Transverse colon (tissue), 4 donors: ENCODE measurements at places on chromosomes 12 and 14.

GRCh38 chr12:108805136-108805535 is 52.2 kb downstream of the SSH1 start:
- H3K36me3 ChIP-seq, result peaks cover 31% of the 10 kb centered on the region
- no peaks in the 10 kb centered on the region for H3K27me3 ChIP-seq
- H3K4me3 ChIP-seq, result no peak overlapping the region

- H3K36me3 ChIP-seq, result no peaks in the 10 kb centered on the region
- H3K27ac ChIP-seq, result no peak overlapping the region
- H3K4me1 ChIP-seq, result no peaks in the 10 kb centered on the region
- DNase-seq, result no peak
These were observed 79.5 kb downstream of the OTOGL start for GRCh38 chr12:80178846-80179245.

- H3K27ac ChIP-seq, result peak overlapping the region; percentile 61
- peaks cover 10% of the 10 kb centered on the region for H3K4me1 ChIP-seq
- H3K27me3 ChIP-seq, result no peaks in the 10 kb centered on the region
These were observed 154.9 kb upstream of the ATP2B1 start for GRCh38 chr12:89863493-89863938.

DNA sequence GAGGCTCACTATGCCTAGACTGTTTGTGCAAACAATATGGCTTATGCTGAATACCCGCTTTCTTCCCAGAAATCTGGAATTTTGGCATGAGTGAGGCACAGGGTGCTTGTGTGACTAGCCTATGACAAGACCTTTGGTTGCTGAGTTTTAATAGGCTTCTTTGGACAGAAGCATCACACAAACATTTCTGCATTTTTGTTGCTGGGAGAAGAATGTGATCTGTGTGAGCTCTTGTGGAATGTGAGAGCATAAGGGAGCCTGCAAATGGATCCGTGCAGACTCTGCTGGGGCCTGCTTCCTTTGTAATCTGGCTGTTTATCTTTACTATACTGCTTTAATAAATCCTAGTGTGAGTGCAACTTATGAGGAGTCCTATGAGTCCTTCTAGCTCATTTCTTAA is 83.0 kb upstream of the ZDHHC17 start:
- no peak overlapping the region for H3K27ac ChIP-seq
- H3K4me1 ChIP-seq, result peaks cover 10% of the 10 kb centered on the region
- H3K4me3 ChIP-seq, result no peak overlapping the region
- H3K36me3 ChIP-seq, result no peaks in the 10 kb centered on the region
- no peak for DNase-seq

DNA sequence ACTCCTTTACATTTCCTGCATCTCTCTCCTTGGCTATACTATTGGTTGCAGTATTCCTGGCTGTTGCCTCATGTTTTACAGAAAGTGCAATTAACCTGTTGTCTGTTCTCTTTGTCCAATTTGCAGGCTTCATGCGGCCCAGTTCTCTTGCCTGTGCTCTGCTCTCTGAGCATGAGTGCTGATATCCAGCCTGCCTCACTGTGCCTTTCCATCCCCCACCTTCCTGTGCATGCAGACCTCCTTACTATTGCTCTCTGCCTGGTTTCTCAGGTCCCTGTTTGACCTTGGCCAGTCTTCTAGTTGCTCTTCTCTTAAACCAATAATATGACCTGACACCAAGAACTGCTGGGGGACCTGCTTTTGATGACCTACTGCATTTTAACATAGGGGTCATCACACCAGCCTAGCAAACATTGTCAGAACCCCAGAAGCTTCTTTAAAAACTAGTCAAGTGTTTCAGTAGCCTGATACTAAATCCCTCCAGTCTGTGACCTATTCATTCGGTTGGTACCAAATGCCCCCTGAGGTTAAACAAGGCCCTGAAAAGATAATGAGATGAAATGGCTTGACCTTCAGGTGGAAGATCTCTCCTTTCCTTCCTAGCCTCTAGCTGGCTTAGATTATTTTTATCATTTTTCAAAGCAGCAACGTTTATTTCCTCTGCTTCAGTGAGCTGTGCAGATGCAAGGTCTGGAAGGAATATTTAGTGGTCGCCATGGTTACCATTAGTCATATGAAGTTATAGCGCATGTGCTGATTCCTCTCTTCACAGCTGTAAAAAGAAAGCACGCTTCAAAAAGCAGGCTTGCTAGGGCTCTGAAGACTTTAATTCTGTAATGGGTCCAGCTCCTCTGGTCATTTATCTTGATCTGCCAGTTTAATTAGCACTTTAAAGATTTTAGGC is 216.5 kb downstream of the PHLDA1 start:
- no peaks in the 10 kb centered on the region for H3K4me1 ChIP-seq
- H3K36me3 ChIP-seq, result no peaks in the 10 kb centered on the region
- no peak overlapping the region for H3K4me3 ChIP-seq
- peak overlapping the region; percentile 49 for H3K27ac ChIP-seq
- no peak for DNase-seq

DNA sequence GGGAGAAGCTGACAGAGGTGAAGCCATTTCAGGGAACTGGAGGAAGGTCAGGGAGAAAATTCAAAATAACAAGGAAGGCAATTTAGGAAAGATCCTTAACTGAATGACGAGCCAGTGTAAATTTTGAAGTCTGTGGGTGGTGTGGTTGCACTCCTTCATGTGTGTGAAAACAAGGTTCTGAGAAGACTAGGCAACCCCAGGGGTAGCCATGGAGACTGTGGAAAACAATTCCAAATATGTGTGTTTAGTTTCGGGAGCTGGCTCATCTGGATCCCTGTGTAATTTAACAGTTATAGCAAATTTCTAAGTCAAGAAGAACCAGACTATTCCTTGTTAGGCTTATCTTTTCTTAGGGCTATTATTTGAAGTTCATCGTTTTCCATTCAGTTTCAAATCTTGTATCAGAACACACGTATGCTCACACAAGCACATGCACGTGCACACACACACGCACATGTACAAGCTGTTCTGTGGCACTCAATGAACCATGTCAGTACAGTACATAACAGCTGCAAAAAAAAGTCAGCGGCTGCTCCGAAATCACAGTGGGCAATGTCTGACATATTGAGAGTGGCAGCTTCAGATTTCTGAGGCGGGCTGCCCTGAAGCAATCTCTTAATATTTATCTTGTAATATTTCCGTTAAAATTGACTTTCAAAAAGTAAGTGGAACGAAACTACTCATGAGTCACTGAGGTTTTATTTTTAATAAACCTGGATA is 411.2 kb downstream of the AEBP2 start:
- peak overlapping the region; percentile 57 for H3K27ac ChIP-seq
- H3K4me3 ChIP-seq, result no peak overlapping the region
- no peaks in the 10 kb centered on the region for H3K36me3 ChIP-seq

GRCh38 chr12:56300644-56301464 is 724 bp upstream of the CS start:
- no peaks in the 10 kb centered on the region for H3K27me3 ChIP-seq
- DNase-seq, result no peak
- peak overlapping the region; percentile 69 for H3K4me3 ChIP-seq
- H3K4me1 ChIP-seq, result peaks cover 23% of the 10 kb centered on the region
- H3K27ac ChIP-seq, result peak overlapping the region; percentile 97
- H3K36me3 ChIP-seq, result no peaks in the 10 kb centered on the region

GRCh38 chr12:48092611-48093010 is 13.3 kb downstream of the SENP1 start:
- no peak overlapping the region for H3K27ac ChIP-seq
- DNase-seq, result no peak
- no peaks in the 10 kb centered on the region for H3K4me1 ChIP-seq
- no peaks in the 10 kb centered on the region for H3K27me3 ChIP-seq
- no peaks in the 10 kb centered on the region for H3K36me3 ChIP-seq
- no peak overlapping the region for H3K4me3 ChIP-seq

DNA sequence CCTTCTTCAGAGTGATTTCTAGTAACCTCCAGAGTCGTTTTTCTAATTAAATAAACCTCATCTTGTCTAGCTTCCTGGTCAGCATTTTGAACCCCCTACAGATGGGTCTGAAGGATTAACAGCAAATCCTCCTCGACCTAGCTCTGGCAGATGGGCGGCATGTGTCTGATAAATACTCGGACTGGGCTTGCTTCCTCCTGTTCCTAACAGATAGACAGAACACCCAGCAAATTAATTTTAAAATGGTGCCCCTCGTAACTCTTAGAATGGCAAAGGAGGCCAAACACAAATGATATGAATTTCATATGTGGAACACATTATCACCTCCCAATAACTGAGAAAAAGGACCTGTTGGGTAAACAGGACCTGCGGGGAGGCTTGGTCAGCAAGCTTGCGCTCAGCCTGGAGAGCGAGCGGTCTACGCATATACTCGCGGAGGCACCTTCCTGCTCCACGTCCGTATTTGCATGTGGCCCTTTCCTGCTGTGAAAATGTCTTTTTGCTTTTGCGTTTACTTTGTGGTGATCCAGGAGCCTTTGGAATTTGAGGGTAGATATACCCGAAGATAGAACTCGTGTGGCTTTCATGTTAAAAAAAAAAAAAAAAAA is 79.6 kb downstream of the OTX2 start:
- no peak for DNase-seq
- no peak overlapping the region for H3K27ac ChIP-seq
- no peaks in the 10 kb centered on the region for H3K36me3 ChIP-seq
- no peak overlapping the region for H3K4me3 ChIP-seq

DNA sequence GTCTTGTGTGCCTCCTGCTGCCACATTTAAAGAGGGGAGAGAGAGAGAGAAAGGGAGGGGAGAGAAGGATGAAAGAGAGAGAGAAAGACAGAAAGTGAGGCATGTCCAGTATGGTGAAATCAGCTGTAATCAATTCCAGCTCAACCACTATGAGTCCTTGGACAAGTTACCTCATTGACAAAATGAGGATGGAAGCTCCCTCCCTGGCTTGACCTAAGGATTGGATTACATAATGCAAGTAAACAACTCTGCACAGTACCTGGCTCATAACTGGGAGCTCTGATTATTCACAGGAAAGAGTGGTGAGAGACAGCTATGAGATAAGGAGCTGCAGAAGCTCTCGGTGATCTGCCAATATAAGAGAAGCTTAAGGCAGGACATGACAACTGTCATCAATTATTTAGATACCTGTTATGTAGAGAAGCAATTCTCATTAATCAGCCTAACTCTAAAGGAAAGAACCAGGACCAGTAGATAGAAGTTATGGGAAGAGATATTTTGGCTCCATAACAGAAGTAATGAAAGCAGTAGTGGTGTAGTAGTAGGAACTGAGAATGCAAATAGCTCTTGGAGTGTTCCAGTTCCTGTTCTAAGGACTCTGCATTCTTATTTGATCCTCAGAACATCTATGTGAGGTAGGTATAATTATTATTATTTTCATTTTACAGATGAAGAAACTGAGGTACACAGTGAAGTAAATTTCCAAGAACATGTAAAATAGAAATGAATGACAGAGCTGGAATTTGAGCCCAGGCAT is 791.6 kb downstream of the DIO2 start:
- no peak overlapping the region for H3K27ac ChIP-seq
- H3K36me3 ChIP-seq, result no peaks in the 10 kb centered on the region
- no peaks in the 10 kb centered on the region for H3K27me3 ChIP-seq
- H3K4me3 ChIP-seq, result no peak overlapping the region
- no peak for DNase-seq

GRCh38 chr14:100117633-100118395 is 41.6 kb downstream of the DEGS2 start:
- H3K4me3 ChIP-seq, result no peak overlapping the region
- no peaks in the 10 kb centered on the region for H3K4me1 ChIP-seq
- H3K36me3 ChIP-seq, result no peaks in the 10 kb centered on the region
- peak; percentile 65 for DNase-seq

GRCh38 chr12:104288635-104289274 is 14.8 kb upstream of the EID3 start:
- H3K4me1 ChIP-seq, result peaks cover 29% of the 10 kb centered on the region
- H3K27me3 ChIP-seq, result no peaks in the 10 kb centered on the region
- H3K27ac ChIP-seq, result peak overlapping the region; percentile 95
- DNase-seq, result peak; percentile 91
- H3K36me3 ChIP-seq, result no peaks in the 10 kb centered on the region

DNA sequence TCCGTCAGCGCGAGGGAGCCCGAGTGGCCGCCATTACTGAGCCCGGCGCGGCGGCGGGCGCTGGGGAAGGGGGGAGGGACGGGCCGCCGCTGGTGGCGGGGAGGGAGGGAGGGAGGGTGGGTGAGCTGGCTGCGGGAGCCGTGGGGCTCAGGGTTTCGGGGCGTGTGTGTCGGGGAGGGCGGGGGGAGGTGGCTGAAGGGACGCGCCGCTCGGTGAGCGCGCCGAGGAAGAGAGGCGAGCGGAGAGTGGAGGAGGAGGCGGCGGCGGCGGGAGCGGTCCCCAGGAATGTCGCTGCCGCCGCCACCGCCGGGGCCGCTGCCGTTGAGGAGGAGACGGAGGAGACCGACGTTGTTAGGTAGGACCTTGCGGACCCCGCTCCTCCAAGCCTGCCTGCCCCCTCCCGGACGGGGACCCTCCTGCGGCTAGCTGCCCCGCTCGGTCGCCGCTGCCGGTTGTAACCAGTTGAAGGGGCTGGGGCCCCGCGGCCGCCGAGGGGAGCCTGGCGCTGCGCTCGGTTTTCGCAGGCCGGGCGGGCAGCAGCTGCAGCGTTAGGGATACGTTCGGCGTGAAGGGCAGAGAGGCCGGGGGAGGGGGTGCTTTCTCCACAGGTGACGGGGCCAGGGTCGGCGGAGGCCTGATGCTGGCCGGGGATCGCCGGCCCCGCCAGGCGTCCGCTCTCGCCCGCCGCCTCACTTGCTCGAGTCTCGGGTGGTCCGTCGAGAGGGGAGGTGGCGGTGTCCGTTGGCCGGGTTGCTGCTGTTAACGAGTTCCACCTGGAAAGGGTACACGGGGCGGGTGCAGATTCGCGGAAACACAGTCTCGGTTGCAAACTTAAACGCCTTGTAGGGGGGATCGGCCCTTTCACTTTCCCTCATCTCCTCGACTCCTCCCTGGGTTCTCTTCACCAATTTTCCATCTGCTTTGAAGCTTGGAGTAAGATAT is at the start of gene ARHGAP5:
TSS of gene ARHGAP5 (plus strand) at position 224 of the 942 bp plus-strand sequence. CDS start 13,366 bp downstream, outside the sequence.
- peak within 1 kb of the TSS; percentile 100 for H3K27ac ChIP-seq
- H3K4me1 ChIP-seq, result peaks cover 32% of the 10 kb centered on the region
- H3K27me3 ChIP-seq, result no peaks in the 10 kb centered on the region

DNA sequence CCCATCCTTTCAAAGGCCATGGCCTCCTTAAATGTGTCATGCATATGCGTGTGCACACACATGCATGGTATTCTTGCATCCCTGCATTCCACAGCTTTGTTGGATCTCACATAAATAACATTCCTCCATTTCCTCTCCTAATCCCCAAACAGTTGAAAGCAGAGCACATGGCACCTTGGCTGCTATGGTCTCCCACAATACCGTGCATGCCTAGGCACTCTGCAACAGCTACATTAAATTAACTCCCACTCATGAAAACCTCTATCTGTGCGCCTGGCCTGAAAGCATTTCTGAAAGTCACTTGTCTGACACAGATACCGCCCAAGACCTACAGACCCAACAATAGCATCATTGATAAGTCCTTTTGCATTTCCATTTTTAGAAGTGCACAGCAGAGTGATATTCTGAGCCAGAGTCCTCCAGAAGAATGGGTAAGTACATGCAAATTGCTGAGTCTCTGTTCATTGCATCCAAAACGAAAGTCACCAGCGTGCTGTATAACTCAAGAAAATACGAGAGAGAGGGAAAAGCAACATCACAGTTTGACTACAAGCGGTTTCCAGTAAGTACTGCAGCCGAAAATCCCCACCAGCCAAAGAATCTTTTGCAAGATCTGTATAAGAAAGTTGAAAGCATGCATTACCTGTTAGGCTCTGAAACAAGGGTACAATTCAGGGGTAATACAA is 436 bp downstream of the ASB2 start:
- H3K27ac ChIP-seq, result peak overlapping the region; percentile 82
- H3K4me3 ChIP-seq, result peak overlapping the region; percentile 28
- peaks cover 22% of the 10 kb centered on the region for H3K4me1 ChIP-seq

- H3K27ac ChIP-seq, result no peak overlapping the region
- no peaks in the 10 kb centered on the region for H3K36me3 ChIP-seq
- H3K4me3 ChIP-seq, result no peak overlapping the region
- H3K27me3 ChIP-seq, result no peaks in the 10 kb centered on the region
- H3K4me1 ChIP-seq, result no peaks in the 10 kb centered on the region
These were observed 475.3 kb downstream of the EGLN3 start for GRCh38 chr14:33475623-33476022.

GRCh38 chr14:96713426-96713825 is 83.8 kb upstream of the VRK1 start:
- no peak overlapping the region for H3K4me3 ChIP-seq
